Nephron progenitor cell (in vitro differentiated cells): ENCODE measurements at places on chromosomes 2 and 18.
A peak's percentile ranks its signal among the peaks of the same experiment; 100 is the strongest.

GRCh38 chr2:70992945-70993853 lies 1.5 kb downstream of the TEX261 start:
- peaks cover 13% of the 10 kb centered on the region for H3K27me3 ChIP-seq
- peaks cover 25% of the 10 kb centered on the region for H3K4me1 ChIP-seq
- peak overlapping the region; percentile 24 for H3K27ac ChIP-seq

GRCh38 chr2:232518844-232519243 lies 1.3 kb upstream of the PRSS56 start:
- DNase-seq = no peak
- peaks cover 48% of the 10 kb centered on the region for H3K4me1 ChIP-seq
- H3K27ac ChIP-seq = no peak overlapping the region
- peaks cover 88% of the 10 kb centered on the region for H3K27me3 ChIP-seq
- H3K4me3 ChIP-seq = no peak overlapping the region
- H3K36me3 ChIP-seq = no peaks in the 10 kb centered on the region

DNA sequence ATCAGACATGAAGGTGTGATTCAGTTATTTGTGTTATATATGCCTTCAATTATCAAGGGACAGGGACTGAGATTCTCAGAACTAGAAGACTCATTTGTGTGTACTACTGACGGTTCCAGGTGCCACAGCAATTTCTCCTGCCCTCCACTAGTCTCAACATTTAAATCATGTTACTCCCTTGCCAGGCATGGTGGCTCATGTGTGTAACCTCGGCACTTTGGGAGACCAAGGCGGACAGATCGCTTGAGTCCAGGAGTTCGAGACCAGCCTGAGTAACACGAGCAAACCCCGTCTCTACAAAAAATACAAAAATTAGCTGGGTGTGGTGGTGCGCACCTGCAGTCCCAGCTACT lies 1.1 kb downstream of the CNDP2 start:
- peaks cover 45% of the 10 kb centered on the region for H3K4me1 ChIP-seq
- H3K27ac ChIP-seq = no peak overlapping the region
- peak overlapping the region; percentile 93 for H3K4me3 ChIP-seq
- peaks cover 43% of the 10 kb centered on the region for H3K36me3 ChIP-seq
- no peaks in the 10 kb centered on the region for H3K27me3 ChIP-seq

GRCh38 chr2:39215545-39215944 lies 28.2 kb downstream of the CDKL4 start:
- H3K36me3 ChIP-seq = no peaks in the 10 kb centered on the region
- H3K27me3 ChIP-seq = no peaks in the 10 kb centered on the region
- no peak overlapping the region for H3K4me3 ChIP-seq
- no peaks in the 10 kb centered on the region for H3K4me1 ChIP-seq
- DNase-seq = no peak

DNA sequence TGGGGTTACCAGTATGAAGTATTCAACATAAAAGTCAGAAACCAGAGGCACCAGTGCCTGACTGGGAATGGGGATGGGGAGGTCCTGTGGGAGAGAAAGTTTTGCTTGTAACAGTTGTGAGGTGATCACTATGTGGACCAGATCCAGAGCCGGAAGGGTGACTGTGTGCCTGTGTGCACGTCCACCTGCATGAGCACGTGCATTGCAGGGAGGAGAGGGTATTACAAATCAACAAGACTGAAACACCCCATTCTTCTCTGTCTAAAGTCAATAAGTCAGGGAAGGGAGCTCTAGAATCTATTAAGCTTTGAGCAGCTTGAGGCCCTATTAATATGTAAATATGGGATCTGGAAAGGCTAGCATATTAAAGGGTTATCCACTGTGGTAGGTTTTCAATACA lies 241.0 kb upstream of the ACVR2A start:
- H3K27ac ChIP-seq = no peak overlapping the region
- peaks cover 3% of the 10 kb centered on the region for H3K36me3 ChIP-seq
- no peak overlapping the region for H3K4me3 ChIP-seq
- H3K27me3 ChIP-seq = no peaks in the 10 kb centered on the region

- H3K4me1 ChIP-seq = no peaks in the 10 kb centered on the region
- no peaks in the 10 kb centered on the region for H3K36me3 ChIP-seq
- peaks cover 3% of the 10 kb centered on the region for H3K27me3 ChIP-seq
- no peak overlapping the region for H3K4me3 ChIP-seq
- H3K27ac ChIP-seq = no peak overlapping the region
These were observed 888.0 kb upstream of the CHAC2 start for GRCh38 chr2:52879561-52879960.

GRCh38 chr2:239682518-239682917 lies 281.7 kb upstream of the HDAC4 start:
- H3K27me3 ChIP-seq = peaks cover 27% of the 10 kb centered on the region
- H3K4me1 ChIP-seq = peaks cover 15% of the 10 kb centered on the region
- no peak overlapping the region for H3K27ac ChIP-seq
- no peak overlapping the region for H3K4me3 ChIP-seq
- DNase-seq = no peak
- no peaks in the 10 kb centered on the region for H3K36me3 ChIP-seq

DNA sequence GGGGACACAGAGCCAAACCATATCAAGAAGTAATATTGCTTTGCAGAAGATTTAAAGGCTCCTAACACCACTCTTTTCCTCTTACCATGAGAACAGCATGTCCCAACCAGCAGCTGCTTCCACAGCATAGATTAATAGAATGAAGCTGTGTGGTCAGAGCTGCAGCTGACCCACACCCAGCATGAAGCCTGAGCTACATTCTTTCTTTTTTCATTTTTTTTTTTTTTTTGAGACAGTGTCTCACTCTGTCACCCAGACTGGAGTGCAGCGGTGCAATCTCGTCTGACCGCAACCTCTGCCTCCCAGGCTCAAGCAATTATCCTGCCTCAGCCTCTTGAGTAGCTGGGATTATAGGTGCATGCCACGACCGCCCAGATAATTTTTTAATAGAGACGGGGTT lies 289.8 kb downstream of the RAD51AP2 start:
- no peak overlapping the region for H3K4me3 ChIP-seq
- H3K36me3 ChIP-seq = no peaks in the 10 kb centered on the region
- peaks cover 9% of the 10 kb centered on the region for H3K4me1 ChIP-seq
- no peak for DNase-seq
- peaks cover 10% of the 10 kb centered on the region for H3K27me3 ChIP-seq
- no peak overlapping the region for H3K27ac ChIP-seq
